ENCODE measurements at places on chromosomes 6 and 20.

DNA sequence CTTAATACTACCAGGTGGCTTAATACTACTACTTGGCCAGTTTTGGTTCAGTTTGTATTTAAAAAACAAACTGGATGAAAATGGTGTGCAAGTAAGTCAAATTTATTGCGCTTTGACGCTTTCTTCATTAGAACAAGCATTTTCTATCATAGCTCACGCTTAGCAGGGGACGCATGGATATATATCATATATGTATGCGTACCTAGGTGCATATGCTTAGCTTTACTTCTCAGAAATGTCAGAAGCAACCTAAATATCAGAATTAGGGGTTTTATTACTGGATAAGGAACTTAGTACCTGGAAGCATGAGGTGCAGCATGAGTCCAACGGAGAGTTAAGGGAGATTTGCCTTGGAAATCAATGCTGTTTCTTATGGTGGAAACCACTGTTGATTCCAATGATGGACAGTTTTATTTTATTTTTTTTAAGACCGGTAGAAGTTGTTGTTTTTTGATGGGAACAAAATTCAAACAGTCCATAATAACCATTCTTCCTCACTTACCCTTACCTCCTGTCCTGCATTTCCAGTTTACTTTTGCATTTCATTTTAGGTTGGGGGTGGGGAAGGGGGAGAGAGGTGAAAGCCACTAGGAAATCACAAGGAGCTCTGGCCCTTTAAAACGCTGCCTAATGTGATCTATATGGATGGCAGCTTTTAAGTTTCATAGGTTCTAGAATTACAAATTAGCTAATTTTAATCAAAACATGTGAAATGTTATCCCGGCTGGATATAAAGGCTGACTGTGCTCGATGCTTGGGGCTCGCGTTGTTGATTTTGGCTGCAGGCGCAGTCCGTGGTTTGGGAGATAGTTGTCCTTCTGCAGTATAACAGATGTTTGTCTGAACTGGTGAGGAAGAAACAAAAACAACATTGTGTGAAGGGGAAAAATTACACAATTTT, 2.1 kb downstream of the SOBP start:
- peak; percentile 43 for DNase-seq

GRCh38 chr6:106056060-106056745, 29.9 kb upstream of the PRDM1 start:
- no peak for DNase-seq

DNA sequence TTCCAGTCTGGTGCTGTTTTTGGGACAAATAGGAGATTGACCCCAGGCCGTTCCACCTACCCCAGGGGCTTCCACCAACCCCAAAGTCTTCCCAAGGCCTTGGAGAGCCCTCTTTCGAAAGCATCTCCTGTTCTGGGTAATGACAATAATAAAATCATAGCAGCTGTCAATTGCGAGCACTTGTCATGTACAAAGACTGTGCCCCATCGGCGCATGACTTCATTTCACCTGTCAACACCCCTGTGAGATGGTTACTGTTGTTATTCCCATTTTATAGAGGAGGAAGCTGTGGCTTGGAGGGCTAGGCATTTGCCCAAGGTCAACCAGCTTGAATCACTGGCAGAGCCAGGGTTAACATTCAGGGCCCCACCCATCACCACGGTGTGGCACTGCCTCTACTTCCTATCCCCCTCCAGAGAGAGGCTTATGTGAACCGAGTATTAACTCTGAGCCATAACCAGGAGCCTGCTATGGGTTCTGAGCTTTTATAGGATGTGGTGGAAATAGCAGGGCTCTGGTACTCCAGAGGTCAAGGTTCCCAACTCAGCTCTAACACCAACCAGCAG, 51.2 kb downstream of the HNF4A start:
- no peak for DNase-seq

GRCh38 chr6:119446115-119446554, 96.6 kb upstream of the MAN1A1 start:
- no peak for DNase-seq

- DNase-seq: no peak
These were observed 10.7 kb downstream of the RFPL4B start for GRCh38 chr6:112357791-112358190.

GRCh38 chr6:16683641-16684194, 77.5 kb downstream of the ATXN1 start:
- no peak for DNase-seq

DNA sequence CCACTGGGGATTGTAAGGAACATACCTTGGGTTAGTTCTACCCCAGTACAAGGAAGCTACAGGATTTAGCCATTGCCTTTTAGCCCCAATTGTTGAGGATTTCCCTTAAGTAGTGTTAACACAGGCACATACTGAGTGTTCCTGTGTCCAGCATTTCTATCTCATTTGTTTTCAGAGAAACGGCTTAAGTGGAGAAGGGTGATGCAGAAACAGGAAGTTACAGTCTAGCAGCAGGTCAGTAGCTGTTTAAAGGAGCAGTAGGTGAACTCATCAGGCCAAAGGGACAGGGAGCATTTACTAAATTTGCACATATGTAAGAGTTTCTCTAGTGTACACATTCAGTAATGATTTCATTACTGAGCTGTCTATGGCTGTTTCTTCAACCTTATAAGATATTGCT, 644.2 kb upstream of the GJE1 start:
- no peak for DNase-seq
